NCI-H2029 (cell line): ENCODE measurements at places on chromosomes 1 and 21.

- no peak for DNase-seq
Observed at GRCh38 chr21:20261364-20261763, 736.8 kb upstream of the NCAM2 start.

DNA sequence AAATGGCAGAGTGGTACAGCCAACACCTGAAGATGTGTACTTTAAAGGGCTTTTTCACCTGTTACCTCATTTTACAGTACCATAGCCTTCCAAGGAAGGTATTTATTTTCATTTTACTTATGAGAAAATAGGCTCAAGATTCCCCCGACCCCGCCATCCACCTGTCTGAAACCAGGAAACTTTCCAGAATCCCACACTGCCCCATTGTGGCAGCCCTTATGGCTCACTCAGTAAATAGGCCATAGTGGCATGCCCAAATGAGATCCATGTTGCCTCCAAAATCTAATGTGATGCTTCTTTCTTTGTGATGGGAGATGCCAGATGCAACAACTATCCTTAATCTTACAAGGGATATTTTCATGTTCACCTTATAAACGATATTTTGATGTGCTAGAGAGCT is 97.8 kb downstream of the EBNA1BP2 start:
- DNase-seq = no peak

DNA sequence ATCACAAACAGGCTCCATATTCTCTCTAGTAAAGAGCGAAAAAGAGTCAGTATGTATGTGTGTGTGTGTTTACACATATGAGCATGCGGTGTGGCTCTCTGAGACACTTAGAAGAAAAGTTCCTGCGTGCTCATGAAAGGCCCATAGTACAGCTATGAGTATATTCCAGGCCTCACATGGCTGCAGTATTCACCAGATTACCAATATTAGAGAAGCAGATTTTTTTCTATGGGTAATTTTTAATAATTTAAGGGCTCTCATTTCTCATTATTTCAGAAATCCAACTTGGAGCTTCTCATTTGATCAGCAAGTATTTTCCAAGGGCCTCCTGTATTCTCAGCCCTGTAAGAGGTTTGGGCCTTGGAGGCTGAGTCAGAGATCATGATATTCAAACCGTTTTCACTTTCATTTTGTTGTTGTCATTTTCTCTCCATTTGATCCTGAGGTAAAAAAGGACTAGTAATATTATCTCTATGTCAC is 232.9 kb upstream of the SGIP1 start:
- peak; percentile 55 for DNase-seq

GRCh38 chr21:31875496-31876015 is 2.7 kb downstream of the HUNK start:
- no peak for DNase-seq
